ENCODE measurements at places on chromosomes 16 and 17.

DNA sequence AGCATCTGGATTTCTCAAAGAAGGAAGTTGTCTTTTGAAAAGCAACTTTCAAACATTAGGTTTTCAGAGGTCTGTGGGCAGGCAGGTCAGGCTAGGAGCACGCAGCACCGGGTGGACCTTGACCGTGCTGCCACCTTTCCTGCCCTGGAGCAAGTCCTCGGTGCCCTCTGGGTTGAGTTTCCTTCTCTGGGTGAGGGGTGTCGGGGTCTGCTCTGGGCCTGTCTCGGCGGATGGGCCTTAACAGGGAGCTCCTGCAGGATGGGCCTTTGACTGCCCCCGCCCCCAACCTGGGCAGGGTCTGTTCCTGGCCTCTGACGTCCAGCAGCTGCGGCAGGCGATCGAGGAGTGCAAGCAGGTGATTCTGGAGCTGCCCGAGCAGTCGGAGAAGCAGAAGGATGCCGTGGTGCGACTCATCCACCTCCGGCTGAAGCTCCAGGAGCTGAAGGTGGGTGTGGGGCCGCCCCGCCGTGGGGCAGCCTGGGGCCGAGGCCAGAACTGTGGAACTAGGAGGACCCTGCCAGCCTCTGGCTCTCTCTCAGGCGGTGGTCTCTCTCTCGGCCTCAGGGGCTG, 8.7 kb downstream of the DEF8 start:
- no peak for ATAC-seq

DNA sequence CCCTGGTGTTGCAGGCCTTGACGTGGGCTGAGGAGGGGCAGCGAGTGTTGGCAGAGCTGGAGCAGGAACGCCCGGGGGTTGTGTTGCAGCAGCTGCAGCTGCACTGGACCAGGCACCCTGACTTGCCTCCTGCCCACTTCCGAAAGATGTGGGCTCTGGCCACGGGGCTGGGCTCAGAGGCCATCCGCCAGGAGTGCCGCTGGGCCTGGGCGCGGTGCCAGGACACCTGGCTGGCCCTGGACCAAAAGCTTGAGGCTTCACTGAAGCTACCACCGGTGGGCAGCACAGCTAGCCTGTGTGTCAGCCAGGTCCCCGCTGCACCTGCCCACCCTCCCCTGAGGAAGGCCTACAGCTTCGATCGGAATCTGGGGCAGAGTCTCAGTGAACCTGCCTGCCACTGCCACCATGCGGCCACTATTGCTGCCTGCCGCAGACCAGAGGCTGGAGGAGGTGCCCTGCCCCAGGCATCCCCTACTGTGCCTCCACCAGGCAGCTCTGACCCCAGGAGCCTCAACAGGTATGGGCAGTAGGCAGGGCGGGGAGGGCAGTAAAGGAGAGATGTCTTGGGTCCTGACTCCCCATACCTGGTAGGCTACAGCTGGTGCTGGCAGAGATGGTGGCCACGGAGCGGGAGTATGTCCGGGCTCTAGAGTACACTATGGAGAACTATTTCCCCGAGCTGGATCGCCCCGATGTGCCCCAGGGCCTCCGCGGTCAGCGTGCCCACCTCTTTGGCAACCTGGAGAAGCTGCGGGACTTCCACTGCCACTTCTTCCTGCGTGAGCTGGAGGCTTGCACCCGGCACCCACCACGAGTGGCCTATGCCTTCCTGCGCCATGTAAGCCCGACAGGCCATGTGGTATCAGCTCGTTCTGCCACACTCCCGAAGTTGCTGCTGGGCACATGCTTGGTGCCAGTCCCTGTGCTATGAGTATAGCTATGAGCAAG, 5.6 kb downstream of the PLEKHG4 start:
- peak; percentile 64 for ATAC-seq

DNA sequence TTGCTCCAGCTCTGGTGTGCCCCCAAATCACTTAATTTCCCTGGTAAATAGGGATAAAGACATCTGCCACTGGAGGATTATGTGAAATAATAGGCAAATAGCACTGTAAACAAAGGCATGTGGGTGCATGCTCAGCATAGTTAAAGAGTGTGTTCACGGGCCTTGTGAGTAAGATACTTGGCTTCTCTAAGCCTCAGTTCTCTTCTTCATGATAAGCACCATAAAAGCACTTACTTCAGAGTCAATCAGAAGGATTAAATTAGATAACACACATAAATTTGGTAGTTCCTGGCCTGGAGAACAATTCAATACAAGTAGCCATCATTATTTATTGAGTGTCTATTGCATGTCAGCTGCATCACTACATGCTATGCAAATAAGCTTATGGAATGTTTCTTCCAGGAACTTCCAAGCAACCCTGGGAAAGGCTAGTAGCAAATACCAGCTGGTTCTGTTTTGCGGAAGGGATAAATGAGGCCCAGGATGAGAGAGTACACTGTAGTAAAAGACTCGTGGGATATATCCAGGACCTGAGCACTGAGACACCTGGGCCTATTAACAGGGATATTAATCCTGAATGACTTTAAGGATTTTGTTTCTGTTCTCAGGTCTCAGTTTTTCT, 14.5 kb downstream of the CCL11 start:
- ATAC-seq: peak; percentile 67

DNA sequence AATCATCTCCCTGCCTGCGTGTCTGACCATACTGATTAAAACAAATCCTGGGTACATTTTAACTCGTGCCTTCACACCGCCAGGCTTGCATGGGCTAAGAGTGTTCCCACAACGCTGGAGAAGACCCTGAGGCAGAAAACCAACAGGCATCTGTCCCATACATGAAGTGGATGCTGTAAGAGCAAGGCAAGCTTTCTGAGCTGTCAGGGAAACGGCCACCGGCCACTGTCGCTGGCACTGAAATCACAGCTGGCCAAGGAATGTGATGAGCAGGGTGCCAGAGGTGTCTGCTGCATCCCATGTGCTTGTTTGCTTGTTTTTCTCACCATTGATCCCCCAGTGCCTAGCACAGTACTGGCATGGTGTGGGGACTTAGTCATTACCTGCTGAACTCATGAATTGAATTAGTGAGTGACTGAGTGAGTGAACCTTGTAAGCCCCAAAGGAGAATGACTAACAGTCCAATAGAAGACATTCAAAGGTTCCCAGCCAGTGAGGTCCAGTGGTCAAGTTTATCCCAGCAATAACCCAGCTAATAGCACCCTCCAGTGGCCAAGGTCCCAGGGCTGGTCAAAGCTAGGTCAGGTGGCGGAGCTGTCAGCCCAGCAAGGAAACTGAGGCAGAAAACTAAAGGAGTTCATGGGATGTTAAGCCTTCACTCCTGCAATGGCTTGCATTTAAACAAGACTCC, 92.7 kb upstream of the CDH5 start:
- ATAC-seq: peak; percentile 9

GRCh38 chr17:1764284-1764683, 2.4 kb downstream of the SERPINF1 start:
- ATAC-seq: peak; percentile 21

- no peak for ATAC-seq
Measured at GRCh38 chr17:60321336-60322055, 70.4 kb downstream of the USP32 start.

DNA sequence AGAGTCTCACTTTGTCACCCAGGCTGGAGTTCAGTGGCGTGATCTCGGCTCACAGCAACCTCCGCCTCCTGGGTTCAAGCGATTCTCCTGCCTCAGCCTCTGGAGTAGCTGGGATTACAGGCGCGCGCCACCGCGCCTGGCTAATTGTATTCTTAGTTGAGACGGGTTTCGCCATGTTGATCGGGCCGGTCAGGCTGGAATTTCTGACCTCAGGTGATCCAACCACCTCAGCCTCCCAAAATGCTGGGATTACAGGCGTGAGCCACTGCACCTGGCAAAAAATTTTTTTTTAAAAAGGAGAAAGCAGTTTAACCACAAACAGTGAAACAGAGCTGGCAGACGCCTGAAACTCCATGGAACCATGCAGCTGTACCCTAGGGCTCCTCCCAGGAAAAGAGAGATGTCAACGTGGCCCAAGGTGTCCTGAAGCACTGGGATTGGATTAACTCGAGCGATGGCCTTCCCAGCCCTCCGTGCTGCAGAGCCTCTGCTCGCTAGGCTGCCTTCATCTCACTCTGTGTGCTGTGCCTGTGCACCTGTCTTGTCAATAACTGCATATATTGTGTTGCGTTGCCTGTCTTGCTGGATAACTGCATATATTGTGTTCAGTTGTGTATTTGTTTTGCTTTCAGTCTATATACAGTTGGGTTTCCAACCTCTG, 29.6 kb upstream of the FOXK2 start:
- ATAC-seq: no peak

Data from SK-N-SH treated with all-trans-retinoic acid at 6 μM for 48 hours (cell line).